CD4-positive, alpha-beta T cell treated with Interleukin-12 subunit alpha and Interleukin-12 subunit beta, for 1 hour (primary cell): ENCODE measurements at places on chromosomes 3 and 15.

GRCh38 chr15:26736502-26737248 lies 36.2 kb downstream of the GABRB3 start:
- no peak for DNase-seq

DNA sequence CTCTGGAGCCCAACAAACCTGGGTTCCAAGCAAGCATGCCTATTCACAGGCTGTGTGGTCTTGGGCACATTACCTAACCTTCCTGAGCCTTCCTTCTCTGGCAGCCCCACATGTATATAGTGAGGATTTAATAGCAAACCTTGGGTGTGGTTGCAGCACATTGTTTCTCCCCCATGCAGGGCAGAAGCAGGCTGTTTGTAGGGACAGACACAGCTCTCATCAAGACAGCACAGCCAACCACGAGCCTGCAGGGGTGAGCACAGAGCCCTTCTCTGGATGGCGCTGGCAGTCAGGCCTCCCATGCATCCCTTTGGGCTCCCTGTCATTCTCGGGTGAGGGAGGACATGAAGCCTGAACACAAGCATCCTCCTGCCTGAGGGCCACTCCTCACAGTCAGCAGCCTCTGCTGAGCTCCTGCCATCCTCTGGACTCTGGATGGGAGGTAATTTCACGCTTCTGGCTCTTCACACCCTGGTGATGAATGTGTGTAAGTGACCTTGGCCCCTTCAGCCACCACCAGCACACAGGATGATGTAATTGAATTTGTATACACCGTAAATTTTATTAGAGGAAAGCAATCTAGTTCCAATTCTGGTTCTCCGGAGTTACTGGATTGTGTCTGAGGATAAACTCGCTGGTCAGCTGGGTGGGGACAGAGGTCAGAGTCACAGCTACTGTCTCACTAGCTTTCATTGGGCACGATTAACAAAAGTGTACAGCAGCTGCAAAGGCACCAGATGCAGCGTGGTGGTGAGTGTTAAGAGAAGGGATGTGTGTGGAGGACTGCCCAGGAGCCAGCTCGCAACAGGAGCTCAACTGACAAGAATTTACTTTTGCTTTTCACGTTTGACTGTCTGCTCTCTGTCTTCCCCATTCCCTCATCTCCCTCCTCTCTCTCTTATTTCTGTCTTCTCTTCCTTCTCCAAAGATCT lies 118.1 kb downstream of the CLSTN2 start:
- DNase-seq: no peak

DNA sequence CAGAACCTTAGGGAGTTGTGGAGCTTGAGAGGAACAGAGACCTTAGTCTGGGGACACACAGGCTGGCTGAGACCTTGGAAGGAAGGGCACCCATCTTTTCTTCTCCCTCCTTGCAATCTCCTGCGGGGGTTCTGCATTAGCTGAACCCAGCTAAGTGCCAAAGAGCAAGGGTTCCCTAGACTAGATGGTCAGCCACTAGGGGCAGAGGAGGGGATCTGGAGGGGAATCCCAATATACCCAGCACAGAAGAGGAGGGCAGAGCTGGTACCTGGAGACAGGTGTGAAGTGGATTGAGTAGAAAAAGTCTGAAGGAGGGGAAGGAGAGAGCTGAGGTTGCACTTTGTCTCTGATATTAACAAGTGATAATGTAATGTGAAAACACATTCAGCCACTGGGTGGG lies 212.8 kb downstream of the ADAMTS9 start:
- no peak for DNase-seq

DNA sequence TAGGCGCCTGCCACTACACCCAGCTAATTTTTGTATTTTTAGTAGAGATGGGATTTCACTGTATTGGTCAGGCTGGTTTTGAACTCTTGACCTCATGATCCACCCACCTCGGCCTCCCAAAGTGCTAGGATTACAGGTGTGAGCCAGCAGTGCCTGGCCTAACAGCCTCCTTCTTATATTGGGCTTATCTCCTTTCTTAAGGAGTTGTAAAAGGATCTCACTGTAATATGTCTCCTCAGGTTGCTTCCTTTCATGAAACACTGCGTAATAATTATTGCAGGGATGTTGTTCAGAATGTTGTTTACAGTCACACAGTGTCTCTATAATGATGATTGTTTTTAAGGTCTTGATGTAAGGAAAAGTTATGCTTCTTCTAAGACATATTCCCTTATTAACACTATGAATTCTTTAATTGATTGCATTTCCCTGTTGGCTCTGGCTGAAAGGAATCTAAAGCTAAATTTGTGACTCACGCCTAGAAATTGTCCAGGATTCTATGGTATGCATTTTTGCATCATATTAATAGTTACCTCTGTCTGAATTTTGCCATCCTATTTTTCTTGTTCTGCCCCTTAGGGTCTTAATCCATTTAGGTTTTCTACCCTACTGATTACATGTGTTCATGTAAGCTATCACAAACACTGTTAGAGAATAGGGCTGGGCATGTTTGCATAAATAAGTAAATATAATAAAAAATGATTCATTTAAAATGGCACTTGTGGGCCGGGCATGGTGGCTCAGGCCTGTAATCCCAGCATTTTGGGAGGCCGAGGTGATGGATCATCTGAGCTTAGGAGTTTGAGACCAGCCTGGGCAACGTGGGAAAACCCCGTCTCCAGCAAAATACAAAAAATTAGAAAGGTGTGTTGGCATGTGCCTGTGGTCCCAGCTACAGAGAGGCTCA lies 24.5 kb upstream of the RNF111 start:
- DNase-seq: no peak

DNA sequence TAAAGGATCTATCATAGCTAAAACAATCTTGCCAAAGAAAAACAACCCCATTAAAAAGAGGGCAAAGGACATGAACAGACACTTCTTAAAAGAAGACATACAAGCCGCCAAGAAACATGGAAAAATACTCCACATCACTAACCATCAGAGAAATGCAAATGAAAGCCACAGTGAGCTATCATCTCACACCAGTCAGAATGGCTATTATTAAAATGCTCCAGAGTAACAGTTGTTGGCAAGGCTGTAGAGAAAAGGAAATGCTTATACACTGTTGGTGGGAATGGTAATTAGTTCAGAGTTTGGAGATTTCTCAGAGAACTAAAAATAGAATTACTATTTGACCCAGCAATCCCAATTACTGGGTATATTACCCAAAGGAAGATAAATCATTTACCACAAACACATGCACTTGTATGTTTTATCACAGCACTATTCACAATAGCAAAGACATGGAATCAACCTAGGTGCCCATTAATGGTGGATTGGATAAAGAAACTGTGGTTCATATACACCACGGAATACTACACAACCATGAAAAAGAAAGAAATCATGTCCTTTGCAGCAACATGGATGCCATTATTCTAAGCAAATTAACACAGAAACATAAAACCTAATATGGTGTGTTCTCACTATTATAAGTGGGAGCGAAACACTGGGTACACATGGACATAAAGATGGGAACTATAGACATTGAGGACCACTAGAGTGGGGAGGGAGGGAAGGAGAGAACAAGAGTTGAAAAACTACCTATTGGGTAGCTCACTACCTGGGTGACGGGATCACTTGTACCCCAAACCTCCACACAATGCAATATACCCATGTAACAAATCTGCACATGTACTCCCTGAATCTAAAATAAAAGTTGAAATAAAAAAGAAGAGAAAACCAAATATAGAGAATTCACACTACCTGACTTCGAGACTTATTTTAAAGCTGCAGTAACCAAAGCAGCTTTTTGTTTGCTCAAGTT lies 32.6 kb downstream of the ITGA11 start:
- no peak for DNase-seq

DNA sequence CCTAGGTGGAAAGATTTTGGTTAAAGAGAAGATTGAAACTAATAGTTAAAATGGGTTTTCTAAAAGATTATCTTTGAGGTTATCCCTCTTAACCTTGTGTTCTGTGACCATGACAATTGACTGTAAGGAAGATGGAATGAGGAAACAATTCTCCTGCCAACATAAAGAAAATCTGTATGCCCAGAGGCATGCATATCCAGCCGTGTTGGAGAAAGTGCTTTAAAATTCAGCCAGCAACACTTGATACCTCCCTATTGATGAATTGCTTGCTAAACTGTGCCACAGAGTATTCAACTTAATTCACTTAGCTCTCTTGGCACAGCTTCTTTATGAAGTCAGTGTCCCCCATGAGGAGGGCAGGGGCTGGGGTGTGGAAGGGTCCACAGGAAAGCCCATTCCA lies 203.5 kb downstream of the UBE2E2 start:
- DNase-seq: no peak
